Suppressor macrophage treated with lipopolysaccharide for 1 hour (primary cell): ENCODE measurements at places on chromosomes 12 and 14.

GRCh38 chr14:64210216-64210615 lies 84.0 kb downstream of the ESR2 start:
- no peak for DNase-seq

GRCh38 chr12:13104409-13104808 lies 942 bp upstream of the GSG1 start:
- DNase-seq: peak; percentile 65

DNA sequence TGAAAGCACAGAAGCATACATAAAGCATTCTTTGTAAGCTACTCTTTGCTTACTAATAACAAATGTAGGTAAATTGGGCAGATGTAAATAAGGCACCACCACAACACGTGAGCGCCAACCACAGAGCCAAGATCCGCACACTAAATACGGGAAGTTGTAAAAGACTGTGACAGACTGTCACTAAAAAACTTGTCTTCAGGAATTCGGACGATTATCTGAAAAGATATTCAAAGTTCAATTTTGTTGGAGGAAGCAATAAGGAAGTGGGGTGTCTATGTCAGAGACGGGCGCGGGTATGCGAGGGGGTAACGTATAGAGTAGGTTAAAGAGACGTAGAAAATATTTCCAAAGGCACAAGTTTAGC lies 1.5 kb upstream of the HSP90B1 start:
- DNase-seq: peak; percentile 50

GRCh38 chr12:50283229-50283923 lies at the start of gene LIMA1:
Gene LIMA1 (minus strand): TSS chr12:50283520. CDS start chr12:50248751, 34,769 bp downstream.
- DNase-seq: peak; percentile 90

GRCh38 chr12:95956557-95957145 lies 13.5 kb downstream of the AMDHD1 start:
- no peak for DNase-seq

DNA sequence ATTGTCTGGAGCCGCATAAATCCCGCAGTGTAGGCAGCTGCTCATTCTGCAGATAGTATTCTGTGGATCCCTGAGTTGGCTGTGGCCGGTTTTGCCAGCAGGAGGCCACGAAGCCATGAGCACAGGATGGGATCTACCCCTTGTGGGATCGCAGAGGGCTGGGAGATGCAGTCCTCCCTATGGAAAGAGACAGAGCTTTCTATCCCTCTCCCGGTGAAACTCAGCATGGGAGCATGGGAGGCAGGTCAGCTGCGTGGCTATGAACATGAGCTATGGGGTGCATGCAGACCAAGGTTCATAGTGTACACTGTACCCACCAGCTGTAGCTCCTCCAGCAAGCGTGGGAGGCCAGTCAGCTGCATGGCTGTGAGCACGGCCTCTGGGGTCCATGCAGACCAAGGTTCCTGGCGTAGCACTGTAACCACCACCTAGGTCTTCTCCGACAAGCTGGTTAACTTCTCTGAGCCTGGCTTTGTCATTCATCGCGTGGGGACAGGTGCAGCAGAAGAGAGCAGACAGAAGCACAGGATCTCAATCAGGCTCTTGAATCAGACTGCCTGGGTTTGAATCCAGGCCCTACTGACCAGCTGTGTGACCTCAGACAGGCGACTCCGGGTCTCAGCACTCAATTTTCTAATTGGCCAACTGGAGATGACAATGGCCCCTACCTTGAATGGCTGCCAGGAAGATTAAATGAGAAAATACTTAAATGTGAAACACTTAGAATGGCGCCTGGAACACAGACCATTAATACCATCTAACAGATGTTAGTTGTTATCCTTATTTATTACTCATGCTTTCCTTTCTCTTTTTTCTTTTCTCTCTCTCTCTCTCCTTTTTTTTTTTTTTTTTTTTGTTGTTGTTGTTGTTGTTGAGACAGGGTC lies 6.0 kb downstream of the BDKRB1 start:
- DNase-seq: no peak

DNA sequence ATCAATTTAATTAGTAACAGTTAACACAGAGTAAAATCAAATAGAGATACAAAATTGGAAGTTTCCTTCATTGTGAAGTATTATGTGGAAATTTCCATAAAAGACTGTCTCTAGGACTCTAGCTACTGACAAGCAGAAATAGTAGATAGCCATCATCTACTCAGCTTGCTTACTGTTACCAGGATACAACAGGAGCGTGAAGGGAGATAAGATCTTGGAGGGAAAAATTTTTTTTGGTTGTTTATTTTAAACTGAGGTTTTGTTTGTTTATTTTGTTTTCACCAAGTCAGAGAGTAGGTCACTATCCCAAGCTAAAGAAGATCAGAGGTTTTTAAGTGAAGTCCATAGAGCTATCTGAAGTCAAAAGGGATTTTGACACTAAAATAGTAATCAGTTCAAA lies 861.3 kb upstream of the MGAT4C start:
- no peak for DNase-seq

DNA sequence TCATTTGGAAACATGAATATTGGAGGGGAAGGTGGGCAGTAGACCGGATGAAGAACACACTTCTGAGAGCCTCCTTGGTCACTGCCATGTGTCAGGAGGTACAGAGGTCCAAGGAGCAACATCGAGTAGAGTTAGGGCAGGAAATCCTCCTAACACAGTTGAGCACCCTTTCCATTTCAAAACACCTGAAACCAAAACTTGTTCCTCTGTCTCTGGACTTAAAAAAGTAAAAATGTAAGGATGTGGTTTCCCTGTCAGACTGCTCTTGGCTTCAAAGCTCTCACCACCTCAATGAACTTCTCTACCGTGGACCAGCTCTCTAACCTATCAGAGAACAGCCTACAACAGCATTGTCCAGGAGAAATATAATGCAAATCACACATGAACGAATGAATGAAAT lies 573.9 kb downstream of the NOVA1 start:
- no peak for DNase-seq

- no peak for DNase-seq
These were observed 15.5 kb upstream of the PCNX1 start for GRCh38 chr14:70891737-70892136.

- peak; percentile 1 for DNase-seq
These were observed 73.0 kb downstream of the RMST start for GRCh38 chr12:97535582-97535981.

DNA sequence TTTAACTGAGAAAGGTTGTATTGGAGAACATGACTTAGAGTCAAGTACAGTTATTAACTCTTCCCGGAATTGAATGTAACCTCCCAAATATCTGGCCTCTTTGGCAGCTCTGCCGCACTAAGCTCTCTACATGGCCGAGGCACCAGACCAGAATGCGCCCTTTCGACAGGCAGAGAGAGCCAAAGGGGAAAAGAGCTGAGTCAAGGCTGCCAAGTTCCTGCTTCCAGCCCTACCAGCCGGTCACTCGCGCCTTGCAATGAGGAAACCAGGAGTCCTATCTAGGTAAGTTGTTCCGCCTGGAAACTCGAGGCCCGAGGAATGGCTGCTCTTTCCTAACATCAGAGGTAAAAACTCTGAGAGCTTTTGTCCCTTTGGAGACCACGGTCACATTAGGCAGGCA lies 172.2 kb downstream of the BRMS1L start:
- no peak for DNase-seq

DNA sequence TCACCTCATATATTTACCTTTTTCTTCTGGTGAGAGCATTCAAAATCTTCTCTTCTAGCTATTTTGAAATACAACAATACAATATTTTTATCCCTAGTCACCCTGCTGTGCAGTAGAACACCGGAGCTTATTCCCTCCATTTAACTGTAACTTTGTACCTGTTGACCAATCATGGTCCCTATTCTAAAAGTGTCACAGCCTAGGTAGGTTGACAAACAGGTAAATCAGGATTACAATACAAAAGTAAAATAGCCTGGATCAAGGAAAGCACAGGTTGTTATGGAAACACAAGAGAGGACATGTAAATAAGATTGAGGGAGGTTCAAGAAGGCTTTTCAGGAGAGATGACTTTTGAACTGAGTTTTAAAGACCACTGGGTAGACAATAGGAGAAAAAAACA lies 670.9 kb downstream of the DIO2 start:
- DNase-seq: no peak

- no peak for DNase-seq
These were observed 5.5 kb upstream of the VASH1 start for GRCh38 chr14:76755610-76756370.

DNA sequence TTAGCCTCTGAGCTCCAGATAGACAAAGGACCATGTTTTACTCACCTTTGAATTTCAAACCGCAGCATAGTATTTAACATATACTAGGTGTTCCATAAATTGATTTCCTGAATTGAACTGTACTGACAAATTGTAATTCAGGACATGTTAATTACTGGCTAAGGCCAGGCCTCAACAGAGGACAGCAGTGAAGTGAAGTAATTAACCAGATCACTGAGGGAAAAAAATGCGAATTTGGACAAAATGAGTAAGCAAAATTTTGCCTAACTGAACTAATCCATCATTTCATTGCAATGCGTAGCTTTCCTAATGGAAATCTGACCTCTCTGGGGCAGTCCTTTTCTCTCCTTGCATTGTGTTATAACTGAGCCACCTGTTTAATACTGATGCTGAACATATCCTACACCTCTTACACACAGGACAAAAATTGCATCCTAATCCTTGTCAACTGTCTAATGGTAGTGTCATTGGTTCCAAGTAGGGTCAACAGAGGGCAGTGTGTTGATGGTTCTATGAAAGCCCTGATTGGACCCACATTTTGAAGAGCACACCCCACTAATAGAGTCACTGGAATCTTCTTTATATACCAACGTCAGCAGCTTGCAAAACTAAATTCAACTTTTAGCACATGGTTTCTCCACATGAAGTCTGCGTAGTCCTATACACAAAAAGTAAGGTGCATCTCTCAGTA lies 148.4 kb downstream of the SLC25A21 start:
- DNase-seq: no peak

DNA sequence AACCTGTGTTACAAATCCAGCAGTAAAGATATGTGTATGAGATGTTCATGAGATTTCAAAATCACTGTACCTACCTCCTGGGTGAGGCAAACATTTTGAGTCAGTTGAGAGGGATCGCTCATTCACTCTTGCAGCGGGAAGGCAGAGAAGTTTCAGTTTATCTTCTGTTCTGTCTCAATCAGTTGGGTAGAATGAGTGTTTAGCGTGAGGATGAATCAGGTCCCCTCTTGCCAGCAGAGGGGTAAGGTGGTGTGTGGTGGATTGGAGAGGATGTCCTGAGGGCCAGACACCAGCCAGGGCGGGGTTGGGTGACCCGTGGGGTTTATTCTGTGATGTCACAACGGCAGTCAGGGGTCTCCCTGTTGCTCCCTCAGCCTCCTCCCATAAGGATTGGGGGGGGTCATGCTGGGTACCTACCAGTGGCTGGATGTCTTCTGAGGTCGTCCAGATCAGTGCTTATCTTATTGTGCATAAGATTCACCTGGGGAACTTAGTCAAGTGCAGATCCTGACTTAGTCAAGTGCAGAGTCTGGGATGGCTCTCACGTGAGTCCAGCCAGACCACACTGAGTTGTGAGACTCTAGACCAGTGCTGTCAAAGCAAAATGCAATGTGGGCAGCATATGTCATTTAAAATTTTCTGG lies at the start of gene GSG1:
GSG1 (minus strand) TSS at position 277 of the 643 bp plus-strand sequence; CDS start at position 122, 155 bp downstream.
- peak; percentile 55 for DNase-seq

- DNase-seq: no peak
These were observed 240 bp downstream of the BTG1 start for GRCh38 chr12:92145481-92145730.

DNA sequence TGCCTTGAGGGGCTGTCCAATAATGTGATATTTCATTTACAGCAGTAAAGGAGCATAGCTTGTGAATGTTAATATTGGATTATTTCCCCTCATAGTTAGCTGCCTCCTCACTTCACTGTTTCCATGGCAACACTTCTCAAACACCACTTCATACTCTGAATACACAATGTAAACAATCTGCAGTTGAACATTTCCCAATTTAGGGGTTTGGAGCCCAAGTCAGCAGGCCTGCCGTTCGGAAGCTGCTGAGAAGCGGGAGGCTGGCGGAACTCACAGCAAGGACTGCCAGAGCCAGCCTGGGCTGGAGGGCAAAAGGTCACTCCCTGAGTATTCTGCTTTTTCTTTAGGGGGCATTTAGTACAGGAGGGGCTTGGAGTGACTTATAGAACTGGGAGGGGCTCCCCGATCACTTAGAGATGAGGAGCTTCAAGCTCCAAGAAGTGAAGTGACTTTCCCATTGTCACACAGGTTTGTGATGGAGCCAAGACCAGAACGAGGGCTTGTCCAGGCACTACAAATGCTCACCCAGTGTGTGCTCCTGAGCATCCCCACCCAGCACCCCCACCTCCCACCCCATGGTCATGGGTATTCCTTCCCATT lies 12.1 kb upstream of the SLC24A4 start:
- DNase-seq: no peak

GRCh38 chr12:91177381-91177780 lies 5.2 kb downstream of the DCN start:
- DNase-seq: no peak

DNA sequence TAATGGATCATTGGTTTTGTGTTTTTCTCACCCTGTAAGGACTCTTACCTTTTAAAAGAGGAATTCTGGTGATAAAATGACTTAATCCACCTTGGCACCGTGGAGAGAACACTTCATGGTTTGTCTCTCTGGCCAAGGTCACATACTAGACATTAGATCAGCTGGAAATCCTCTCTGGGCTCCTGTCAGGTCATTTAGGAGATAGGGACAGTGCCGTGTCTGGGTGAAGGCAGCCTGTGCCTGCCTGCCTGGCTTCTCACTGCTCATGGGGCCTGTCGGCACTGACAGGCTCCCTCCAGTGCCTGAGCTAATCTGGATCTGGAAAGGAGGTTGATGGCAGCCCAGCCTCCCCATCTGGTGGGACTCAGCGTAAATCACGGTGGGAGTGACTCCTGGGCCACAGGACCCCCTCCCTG lies 5.7 kb downstream of the CRADD start:
- no peak for DNase-seq

DNA sequence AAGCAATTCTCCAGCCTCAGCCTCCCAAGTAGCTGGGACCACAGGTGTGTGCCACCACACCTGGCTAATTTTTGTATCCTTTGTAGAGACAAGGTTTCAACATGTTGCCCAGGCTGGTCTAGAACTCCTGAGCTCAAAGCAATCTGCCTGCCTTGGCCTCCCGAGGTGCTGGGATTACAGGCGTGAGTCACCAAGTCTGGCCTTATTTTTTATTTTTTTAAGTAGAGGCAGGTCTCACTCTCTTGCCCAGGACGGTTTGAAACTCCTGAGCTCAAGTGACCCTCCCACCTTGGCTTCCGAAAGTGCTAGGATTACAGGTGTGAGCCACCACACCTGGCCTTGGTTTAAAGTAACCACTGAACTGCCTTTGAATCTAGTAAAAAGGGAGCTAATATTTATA lies 56.8 kb downstream of the SPPL3 start:
- no peak for DNase-seq

GRCh38 chr14:96888158-96888557 lies 91.0 kb downstream of the VRK1 start:
- no peak for DNase-seq

- no peak for DNase-seq
These were observed 206.5 kb downstream of the SLC41A2 start for GRCh38 chr12:104751594-104751993.

- DNase-seq: no peak
These were observed 120.9 kb downstream of the SLC8A3 start for GRCh38 chr14:70067810-70068209.

- DNase-seq: no peak
These were observed 144.2 kb downstream of the ESR2 start for GRCh38 chr14:64149921-64150320.
